ENCODE measurements at places on chromosomes 2 and 18. TPM values are rescaled to one million over a fixed set of nuclear protein-coding genes. Genes with fewer than 3 reads are reported as not detected.

The PDE1A gene
- total RNA-seq, result not detected

The HOXD4 gene
- not detected for total RNA-seq

The CXCR2 gene
- 0.14 TPM for total RNA-seq

The MAL gene
- total RNA-seq, result 43.3 TPM

The RALB gene
- 34.3 TPM for total RNA-seq

The DNAJC5G gene
- not detected for total RNA-seq

The SCN9A gene
- total RNA-seq, result 0.07 TPM

The RGPD4 gene
- 0.19 TPM for total RNA-seq

The SKOR2 gene
- 0.14 TPM for total RNA-seq

The SIX3 gene
- total RNA-seq, result not detected

The MDH1B gene
- 1.3 TPM for total RNA-seq

The SERPINB13 gene
- not detected for total RNA-seq

The HOXD8 gene
- total RNA-seq, result not detected

The AQP12B gene
- total RNA-seq, result not detected

The CD207 gene
- not detected for total RNA-seq

The COL3A1 gene
- total RNA-seq, result 0.05 TPM

The SGO2 gene
- total RNA-seq, result 49.9 TPM

The LIPG gene
- 0.71 TPM for total RNA-seq

The SERPINB2 gene
- total RNA-seq, result not detected

The ZFP36L2 gene
- total RNA-seq, result 77.7 TPM

Data from activated CD4-positive, alpha-beta T cell treated with anti-CD3 and anti-CD28 coated beads for 36 hours (primary cell).